ENCODE measurements at places on chromosomes 16 and 17. TPM values are rescaled to one million over a fixed set of nuclear protein-coding genes. Genes with fewer than 3 reads are reported as not detected.

The AP2B1 gene
- 77.7 TPM for total RNA-seq

The TPSD1 gene
- 6.3 TPM for total RNA-seq

The TMEM256 gene
- 113 TPM for total RNA-seq

The LGALS9B gene
- not detected for total RNA-seq

The SLC13A2 gene
- not detected for total RNA-seq

The P2RX5 gene
- total RNA-seq: 0.42 TPM

The RNF222 gene
- not detected for total RNA-seq

The SMIM22 gene
- total RNA-seq: not detected

The CDRT15 gene
- not detected for total RNA-seq

The CPHXL2 gene
- not detected for total RNA-seq

The ITGB3 gene
- 23.9 TPM for total RNA-seq

The EFCAB5 gene
- total RNA-seq: not detected

The PERCC1 gene
- total RNA-seq: not detected

The FBXW10B gene
- total RNA-seq: 0.30 TPM

The BRIP1 gene
- total RNA-seq: 1.2 TPM

The SULT1A3 gene
- total RNA-seq: 55.3 TPM

The OR1F1 gene
- total RNA-seq: not detected

The TP53TG3B gene
- total RNA-seq: not detected

The ZG16 gene
- total RNA-seq: not detected

The DDX19B gene
- 57.6 TPM for total RNA-seq

The KRTAP17-1 gene
- total RNA-seq: not detected

Measured in tibial nerve (tissue), 4 donors.